HFFc6 (cell line): ENCODE measurements at places on chromosomes 2 and 18.

DNA sequence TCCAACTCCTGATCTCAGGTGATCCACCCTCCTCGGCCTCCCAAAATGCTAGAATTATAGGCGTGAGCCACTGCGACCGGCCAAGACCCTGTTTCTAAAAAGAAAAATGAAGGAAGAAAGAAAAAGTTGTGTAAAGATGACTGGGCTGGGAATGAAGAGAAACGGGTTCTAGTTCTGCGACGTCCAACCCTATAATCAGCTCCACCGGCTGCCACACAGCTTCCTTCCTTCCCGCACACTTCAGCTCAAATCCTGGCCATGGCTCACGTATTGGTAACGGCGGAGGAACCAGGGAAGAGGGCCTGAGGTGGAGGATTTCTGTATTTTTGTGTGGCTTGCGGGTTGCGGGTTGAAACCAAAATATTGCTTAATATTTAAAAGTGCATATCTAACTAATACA lies 88.1 kb downstream of the MYL12B start:
- DNase-seq, result no peak

GRCh38 chr2:103469800-103470199 lies 708.0 kb downstream of the TMEM182 start:
- no peak for DNase-seq

DNA sequence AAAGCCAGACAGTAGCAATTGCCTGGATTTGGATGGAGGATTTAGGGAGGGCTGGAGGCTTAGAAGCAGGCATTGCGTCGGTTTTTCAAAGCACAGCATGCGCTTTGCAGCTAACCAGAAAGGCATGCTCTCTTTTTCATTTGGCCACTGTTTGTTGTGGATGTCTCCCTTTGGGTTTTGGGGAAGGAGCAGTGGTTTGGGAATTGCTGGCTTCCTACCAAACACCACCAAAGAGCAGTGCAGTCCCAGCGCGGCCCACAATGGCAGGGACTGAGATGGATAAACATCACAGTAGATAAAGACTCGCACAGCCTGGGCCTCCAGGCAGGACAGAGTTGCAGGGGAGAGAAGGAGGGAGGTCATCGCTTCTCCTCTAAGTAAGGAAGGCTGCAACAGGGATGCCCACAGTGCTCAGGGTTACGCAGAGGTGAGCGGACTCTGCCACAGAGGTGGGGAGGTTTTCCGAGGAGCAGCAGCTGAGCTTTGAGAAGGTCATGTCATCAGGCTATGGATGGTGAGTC lies 148.5 kb downstream of the MYT1L start:
- DNase-seq, result no peak

DNA sequence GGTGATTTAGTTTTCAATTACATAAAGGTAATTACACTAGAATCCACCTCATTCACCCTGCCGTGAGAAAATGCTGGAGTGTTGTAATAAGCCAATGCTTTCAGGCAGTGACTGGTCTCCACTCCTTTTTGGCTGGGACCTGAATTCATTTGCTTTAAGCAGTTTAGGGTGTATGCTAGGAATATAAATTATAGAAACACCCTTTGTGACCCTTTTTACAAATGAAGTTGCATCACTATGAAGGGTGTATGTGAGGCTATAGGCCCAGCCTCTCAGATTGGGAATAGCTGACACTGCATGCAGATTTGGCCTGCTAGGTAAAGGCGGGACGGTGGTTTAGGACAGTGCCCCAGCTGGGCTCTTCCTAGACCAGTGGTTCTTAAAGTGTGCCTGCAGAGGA lies 50.8 kb upstream of the NFE2L2 start:
- DNase-seq, result no peak

GRCh38 chr18:35732162-35732561 lies 150.6 kb downstream of the GALNT1 start:
- no peak for DNase-seq

DNA sequence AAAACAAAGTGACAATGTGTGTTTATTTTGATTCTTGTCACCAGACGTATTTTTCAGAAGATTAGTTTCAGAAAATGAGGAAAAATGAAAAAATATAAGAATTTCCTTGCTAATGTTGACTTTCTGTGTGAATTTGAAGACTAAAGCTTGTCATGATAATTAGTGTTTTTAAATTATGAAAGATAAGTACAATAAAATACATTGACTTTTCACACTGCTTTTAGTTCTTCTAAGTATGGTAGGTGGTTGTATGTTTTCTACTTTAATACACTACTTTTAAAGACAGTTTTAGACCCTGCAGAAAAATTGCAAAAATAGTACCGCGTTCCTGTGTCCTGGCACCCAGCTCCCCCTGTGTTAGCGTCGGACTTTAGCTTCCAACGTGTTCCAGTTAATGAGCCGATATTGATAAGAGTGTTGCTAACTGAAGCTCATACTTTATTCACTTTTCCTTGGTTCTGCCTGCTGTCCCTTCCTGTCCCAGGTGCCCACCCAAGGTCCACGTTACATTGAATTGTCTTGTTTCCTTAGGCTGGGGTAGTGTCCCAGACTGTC lies 695 bp downstream of the RBFA start:
- DNase-seq, result no peak

DNA sequence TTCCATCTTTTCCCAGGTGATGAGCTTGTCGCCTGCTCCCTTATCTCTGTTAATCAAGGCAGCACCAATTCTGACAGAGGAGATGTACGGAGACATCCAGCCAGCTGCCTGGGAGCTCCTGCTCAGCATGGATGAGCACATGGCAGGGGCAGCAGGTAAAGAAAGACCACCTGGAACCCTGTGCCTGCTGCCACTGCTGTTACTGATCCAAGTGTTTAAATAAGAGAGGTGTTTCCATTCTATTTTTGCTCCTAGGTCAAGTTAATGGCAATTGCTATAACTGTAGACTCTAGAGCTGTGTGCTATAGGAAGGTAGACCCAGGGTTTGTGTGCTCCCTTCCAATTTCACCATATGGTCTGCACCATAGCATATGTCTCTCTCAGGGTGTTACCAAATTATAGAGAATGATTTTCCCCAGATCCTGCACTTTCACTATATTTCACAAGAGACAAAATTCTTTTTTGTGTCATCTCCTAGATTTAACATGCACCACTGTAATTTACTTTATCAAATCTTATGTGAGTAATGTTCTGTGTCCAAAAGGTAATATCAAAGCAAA lies 88.6 kb upstream of the RPE start:
- DNase-seq, result no peak
